Suppressor macrophage (primary cell): ENCODE measurements at places on chromosomes 3 and 15.

- DNase-seq, result no peak
Observed at GRCh38 chr15:70243686-70244540, 146.2 kb upstream of the TLE3 start.

- DNase-seq, result no peak
Observed at GRCh38 chr3:169573148-169573547, 90.4 kb downstream of the MECOM start.

- no peak for DNase-seq
Observed at GRCh38 chr3:172271386-172271976, 176.8 kb downstream of the GHSR start.

DNA sequence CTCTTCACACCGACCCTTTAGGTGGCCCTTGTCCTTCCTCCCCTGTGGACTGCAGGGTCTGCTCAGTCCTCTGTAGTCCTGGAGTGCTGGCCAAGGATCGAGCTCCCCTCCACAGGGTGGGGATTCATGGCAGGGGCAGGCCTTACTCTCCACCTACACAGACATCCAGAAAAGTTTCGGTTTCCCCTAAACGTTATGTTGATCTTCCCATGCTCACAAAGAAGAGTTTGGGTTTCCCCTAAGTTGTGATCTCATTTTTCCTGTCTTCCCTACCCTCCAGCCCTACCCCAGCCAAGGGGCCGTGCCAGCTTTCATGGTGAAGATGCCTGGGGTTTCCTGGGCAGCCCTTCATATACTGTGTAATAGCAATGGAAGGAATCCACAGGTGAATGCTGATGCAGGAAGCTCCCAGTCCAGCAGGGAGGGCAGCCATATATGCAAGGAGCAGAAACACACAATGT lies 10.3 kb downstream of the STOML1 start:
- DNase-seq, result no peak

- no peak for DNase-seq
Observed at GRCh38 chr15:73031648-73032047, 20.6 kb upstream of the NEO1 start.

GRCh38 chr3:20043825-20044224 lies 3.6 kb downstream of the KAT2B start:
- no peak for DNase-seq

DNA sequence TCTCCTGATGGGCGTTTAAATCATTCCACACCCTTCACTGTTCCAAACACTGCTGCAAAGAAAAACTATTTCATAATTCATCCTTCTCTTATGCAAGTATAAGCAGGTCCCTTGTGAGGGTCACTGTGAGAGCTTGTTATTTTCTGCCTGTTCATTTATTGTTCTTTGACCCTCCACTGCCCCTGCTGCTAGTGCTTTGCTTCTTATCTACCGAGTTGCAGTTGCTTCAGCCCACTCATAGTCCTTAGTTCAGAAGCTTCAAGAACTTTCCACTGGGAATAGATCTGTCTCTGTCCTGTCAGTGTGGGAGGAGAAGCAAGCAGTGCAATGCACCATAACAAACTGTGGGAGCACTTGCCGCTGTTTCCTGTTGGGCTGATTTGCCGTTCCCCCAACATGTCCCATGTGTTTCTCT lies 39.8 kb downstream of the RIOX2 start:
- DNase-seq, result no peak

DNA sequence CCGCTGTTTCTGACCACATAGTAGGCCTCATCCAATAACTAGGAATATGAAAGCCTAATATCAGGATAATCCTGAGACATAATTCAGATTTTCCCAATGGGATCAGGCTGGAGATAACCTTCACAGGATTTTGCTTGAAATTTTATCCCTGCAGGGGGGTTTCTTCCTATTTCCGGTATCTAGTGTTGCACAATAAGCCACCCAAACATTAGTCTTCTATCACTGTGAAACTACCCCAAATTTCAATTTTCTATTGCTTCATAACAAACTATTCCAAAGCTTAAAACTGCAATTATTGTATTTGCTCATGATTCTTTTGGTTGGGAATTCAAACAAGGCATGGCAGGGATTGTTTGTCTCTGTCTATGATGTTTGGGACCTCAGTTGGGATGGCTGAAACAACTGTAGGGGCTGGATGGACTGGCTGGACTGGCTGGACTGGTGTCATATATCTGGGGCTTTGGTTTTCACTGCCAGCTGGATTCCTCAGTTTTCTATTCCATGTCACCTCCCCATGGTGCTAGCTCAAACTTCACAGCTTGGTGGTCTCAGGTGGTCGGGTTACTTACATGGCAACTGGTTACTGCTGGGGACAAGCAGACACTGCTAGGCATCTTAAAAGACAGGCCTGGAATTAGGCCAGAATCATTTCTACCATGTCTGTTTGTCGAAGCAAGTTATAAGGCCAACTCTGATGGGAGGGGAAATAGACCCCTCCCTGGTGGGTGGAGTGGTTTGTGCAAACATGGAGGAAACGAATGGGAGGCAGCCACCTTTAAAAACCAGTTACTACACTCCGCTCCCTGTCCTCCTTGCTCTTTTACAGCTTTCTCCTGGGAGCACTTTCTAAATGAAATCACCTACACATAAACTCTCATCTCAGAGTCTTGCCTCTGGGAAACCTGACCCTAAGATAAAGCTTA lies 88.2 kb upstream of the STT3B start:
- DNase-seq, result no peak

DNA sequence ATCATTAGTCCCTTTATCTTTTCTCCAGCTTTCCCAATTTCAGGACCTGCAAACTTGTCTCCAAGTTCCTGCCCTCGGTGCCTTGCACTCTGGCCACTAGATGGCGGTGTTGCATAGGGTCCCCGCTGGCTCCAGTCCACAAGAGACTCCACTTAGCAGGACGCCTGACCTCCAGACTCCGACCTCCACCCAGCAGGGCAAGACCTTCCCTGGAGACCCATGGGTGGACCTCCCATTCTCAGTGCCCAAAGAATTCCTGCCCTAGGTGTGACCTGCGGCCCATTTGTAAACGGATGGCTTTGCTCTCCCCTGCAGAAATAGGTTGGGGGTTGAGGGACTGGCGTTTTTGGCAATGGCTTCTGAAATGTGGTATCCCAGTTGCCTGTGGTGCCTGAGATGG lies 82.6 kb downstream of the LSM3 start:
- peak; percentile 90 for DNase-seq

DNA sequence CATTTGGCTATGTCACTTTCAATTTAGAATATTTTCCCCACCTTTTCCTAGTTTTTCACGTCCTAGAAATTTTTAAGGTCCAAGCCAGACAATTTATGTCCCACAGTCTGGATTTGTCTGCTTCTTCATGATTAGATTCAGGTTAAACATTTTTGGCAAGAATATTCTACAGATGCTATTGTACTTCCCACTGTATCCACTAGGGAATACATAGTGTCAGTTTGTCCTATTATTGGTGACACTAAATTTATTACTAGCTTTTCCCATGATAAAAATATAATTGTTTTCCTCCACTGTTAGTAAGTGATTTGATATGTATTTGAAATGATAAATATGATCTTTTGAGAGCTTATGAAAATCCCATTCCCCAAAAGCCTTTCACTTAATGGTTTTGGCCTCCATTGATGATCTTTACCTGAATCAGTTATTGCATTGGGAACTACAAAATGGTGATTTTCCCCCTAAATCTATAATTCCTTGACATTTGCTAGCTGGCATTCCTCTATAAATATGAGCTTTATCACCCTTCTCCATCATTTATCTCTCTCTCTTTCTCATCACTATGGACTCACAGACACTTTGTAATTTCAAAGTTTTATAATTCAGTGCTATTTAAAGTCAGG lies 8.3 kb downstream of the ARL14 start:
- DNase-seq, result no peak

DNA sequence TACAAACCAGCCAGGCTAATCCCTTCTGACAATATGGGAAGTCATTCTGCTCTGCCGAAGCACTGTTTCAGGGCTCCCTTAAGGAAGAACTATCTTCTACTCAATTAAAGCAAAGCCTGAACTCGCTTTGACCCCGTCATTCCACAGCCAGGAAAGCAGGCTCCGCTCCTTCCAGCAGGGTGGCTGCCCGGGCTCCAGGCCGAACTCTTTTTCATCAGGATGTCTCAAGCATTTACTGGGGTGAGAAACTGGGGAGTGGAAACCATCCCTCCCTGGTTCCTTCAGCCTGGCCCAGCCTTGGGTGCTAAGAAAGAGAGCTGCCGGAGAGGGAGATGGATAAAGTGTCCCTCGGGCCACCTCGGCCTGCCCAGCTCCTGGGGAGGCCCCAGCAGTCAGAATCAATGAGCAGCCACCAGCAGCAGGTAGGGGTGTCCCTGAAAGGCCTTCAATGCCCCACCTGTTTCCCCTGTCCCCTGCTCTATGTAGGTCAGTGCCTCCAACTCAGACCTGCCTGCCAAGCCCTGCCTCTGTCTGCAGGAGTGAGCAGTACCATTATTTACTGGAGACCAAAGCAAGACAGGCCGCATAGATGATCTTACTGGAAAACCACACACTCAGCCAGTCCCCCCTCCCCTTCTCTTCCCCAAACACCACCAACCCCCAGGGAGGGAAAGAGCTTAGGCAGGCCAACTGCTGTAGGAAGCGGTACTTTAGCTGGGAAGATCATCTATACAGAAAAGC lies 225.6 kb upstream of the TLE3 start:
- peak; percentile 24 for DNase-seq

GRCh38 chr3:184731786-184732537 lies 20.1 kb upstream of the MAGEF1 start:
- no peak for DNase-seq

GRCh38 chr15:77421370-77421700 lies 647 bp downstream of the HMG20A start:
- no peak for DNase-seq

- no peak for DNase-seq
Observed at GRCh38 chr3:133283958-133284807, 115.7 kb upstream of the BFSP2 start.

DNA sequence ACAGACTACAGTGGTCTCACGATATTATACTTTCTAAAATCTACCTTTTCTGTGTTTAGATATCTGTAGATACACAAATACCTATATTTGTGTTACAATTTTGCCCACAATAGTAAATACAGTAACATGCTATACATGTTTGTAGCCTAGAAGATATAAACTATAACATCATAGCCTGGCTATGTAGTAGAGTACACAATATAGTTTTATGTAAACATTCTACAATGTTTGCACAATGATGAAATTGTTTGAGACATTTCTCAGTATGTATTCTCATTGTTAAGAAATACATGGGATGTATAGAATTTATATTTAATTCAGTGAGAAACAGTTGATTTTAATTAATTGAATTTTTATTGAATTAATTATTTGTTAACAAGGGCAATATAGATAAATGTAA lies 1367.0 kb downstream of the OTOL1 start:
- DNase-seq, result no peak

GRCh38 chr3:52177701-52178042 lies 20.3 kb upstream of the ALAS1 start:
- DNase-seq, result no peak

- DNase-seq, result peak; percentile 50
Observed at GRCh38 chr3:167837466-167837865, 101.9 kb downstream of the SERPINI1 start.

GRCh38 chr15:86906376-86906775 lies 826.7 kb downstream of the AGBL1 start:
- DNase-seq, result no peak

DNA sequence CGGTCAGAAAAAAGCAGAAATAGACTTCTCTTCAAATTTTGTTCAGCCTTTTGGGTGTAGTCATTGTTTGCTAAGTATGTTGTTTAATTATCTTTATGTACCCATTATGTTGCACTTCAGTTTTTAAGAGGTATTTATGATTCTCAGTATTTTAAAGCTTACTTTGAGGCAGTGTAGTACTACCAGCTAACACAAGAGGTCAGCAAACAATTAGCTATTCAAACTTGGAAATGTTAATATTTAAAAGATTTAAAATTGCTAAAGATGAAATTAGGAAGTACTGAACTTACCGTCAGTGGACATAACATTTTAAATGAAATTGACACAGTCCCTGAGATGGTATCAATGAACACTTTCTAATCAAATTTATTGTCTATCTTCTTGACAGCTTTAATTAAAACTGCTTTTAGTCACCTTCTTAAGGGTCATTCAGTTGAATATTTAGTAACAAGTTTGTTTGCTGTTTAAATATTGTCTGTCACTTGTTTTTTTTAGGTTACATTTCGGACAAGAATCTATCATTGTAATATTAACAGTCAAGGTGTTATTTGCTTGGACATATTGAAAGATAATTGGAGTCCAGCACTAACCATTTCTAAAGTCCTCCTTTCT lies 28.1 kb downstream of the NKIRAS1 start:
- peak; percentile 70 for DNase-seq

GRCh38 chr3:49720855-49721595 lies 1.5 kb upstream of the AMIGO3 start:
- no peak for DNase-seq

DNA sequence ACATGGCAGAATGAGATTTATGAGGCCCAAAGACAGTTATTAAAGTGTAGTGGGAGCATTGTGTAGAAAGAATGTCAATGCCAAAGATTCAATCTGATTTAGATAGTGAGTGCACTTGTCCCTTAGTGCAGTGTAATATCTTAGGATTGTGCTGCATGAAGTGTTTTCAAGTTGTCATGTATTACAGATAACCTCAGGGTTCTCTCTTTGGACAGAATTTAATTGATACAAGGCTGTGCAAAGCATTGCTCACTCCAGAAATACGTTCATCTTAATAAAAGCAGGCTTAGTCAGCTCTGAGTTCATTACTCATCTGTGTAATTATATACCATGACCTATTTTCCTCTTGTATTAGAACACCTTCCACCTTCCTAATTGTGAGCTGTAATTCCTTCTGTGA lies 16.0 kb upstream of the GPR171 start:
- no peak for DNase-seq

GRCh38 chr15:69804786-69805185 lies 292.9 kb downstream of the TLE3 start:
- DNase-seq, result peak; percentile 76

DNA sequence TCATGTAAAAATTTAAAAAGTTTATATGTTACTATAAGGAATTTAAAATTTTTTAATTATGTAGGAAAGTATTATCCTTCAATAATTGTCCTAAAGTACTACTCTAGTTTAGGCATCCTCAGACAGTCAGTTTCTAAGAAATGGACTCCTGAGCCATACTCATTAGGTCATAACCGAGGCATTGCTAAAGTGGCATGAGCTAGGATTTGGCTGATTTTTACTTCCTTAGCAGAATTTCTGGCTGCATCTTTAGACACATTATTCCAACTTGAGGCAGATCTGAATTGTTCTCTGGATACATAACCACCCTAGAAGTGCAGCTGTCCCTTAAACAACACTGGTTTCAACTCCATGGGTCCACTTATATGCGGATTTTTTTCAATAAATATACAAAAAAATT lies 38.3 kb downstream of the IFT57 start:
- no peak for DNase-seq

- no peak for DNase-seq
Observed at GRCh38 chr3:40582401-40583027, 57.8 kb downstream of the ZNF621 start.

- no peak for DNase-seq
Observed at GRCh38 chr15:67823314-67824196, 1.8 kb upstream of the SKOR1 start.

DNA sequence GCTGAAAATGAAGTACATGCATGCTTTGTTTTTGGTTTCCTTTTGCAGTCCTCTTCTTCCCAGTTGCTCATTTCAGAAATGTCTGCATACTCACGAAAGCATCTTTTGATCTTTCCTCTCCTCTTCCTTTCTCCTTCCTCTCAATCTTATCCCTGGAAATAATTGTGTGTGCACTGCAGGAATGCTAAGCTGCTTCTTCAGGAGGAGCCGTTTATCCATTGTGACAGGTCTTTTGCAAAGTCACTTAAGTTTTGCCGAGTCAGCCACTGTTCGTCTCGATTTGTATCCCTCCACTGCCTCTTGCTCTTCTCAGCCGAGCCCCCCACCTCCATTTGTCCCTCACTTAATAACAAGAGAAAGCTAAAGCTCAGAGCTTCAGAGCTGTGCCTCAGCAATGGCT lies 597.6 kb downstream of the AGBL1 start:
- no peak for DNase-seq
